ENCODE measurements at places on chromosomes 2 and 18.
A peak's percentile ranks its signal among the peaks of the same experiment; 100 is the strongest.

DNA sequence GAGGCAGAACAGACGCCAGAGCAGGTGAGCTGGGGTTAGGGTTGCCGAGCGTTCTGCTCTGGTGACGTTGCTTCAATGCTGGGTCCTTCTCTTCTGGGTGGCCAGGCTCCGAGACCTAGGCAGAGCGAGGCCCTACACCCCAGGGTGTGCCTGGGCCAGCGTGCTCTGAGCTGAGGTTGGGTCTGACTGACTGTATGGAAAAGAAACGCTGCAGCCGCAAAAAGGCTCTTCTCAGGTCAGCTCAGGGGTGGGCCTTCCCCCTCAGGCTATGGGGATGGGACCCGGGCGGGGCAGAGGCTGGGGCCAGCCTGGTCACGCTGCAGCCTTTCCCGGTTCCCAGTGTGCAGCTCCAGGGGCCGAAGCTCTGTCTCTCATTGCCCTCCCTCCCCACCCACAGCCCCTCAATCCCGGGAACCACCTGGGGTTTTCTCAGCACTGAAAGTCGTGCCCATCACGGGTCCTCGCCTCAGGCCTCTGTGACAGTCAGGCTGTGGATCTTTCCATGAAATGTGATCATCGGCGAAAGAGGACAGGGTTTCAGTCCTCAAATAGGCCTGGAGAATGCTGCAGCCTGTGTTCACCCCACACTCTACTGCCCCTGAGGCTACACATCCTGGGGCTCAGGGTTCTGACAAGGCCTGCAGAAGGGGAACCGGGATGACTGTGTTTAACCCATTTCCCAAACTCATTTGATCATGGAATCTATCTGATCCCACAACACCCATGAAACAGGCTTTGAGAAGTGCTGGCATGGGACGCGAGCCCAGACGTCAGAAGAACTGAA, 19.4 kb downstream of the CYP26B1 start:
- DNase-seq = no peak

DNA sequence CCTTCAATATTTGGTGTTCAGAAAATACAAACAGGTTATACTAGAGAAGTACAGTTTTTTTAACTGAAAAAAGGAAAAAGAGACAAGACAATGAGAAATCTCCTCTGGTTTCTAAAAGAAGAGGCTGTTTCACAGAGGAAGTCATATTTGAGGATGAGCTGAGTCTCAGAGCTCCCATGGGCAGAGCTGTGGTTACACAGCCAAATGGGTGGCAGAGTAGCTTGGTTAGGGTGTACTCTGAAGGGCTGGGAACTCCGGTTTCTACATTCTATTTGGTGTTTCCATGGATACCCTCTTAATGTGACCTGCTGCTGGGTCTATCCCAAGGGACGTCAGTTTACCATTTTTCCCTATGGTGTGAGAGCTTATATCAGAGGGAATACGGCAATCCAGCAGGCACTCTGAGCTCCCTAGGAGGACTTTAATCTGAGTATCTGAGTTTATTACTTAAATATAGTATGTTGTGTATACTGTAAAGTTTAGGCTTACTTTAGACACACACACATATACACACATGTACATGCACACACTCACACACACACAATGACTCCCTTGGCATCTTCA, 74.2 kb downstream of the CYRIA start:
- no peak for DNase-seq

GRCh38 chr2:190940454-190940853, 59.8 kb downstream of the GLS start:
- no peak for DNase-seq

DNA sequence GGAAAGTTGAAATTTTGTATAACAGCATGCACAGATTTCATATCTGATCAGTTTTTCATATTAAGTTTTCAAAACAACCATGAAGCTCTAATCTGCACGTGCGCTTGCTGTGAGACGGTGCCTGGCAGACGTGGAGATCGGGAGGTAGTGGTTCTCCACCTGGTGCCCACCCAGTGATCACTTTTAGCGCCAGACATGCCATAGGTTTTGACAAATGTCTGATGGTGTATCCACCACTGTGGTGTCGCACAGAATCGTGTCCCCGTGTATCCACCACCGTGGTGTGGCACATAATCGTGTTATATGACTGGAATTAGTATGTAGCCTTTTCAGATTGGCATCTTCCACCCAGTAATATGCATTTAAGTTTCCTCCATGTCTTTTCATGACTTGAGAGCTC, 40.9 kb upstream of the KCNG2 start:
- DNase-seq = no peak

DNA sequence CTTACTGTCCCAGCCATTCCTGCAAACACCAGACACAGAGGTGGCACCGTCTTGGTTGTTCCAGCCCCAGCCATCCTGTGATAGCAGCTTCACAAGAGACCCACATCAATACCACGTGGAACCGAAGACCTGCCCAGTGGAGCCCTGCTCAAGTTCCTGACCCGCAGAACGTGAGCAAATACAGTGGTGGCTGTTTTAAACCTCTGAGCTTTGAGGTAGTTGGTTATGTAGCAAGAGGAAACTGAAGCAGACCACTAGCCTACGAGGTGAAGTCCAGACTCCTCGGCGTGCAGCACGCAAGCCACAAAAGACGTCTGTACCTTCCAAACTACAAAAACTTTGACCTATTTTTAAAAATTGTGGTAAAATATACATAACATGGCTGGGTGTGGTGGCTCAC, 96.1 kb upstream of the ODC1 start:
- no peak for DNase-seq

GRCh38 chr2:32212295-32212694, 46.6 kb downstream of the SLC30A6 start:
- no peak for DNase-seq

DNA sequence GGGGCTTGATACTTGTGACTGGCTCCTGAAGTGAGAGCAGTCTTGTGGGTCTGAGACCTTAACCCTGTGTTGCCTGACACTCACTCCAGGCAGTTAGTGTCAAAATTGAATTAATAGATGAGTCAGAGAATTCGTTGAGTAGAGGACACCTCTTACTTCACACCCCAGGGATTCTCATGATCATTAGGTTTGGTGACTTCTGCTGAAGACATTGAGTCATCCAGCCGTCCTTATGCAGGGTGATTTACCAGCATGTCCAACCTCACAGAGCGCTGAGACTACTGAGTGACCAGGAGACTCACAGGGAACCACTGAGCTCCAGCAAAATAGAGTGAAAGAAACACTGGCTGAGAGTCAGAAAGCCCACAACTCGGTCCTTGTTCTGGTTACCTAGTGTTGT, 36.0 kb upstream of the EVA1A start:
- DNase-seq = peak; percentile 85

DNA sequence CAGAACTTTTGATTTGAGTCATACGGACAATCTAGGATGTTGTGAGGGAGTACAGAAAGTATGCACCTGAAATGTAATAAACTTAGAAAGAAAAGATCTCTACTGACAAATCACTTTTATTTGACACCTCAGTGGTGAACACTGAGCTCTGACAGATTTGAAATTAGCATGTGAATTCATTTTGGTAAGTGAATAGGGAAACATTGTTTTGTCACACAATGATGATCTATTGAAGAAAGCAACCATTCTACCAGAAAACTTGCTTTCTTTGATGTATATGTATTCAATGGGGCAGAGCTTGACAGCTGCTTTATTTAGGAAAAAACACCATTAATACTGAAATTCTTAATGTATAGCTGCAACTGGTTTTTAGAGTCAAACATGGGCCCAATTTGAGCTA, 500.5 kb downstream of the CCDC85A start:
- no peak for DNase-seq

GRCh38 chr18:8261651-8262091, 347.6 kb upstream of the RAB12 start:
- no peak for DNase-seq

DNA sequence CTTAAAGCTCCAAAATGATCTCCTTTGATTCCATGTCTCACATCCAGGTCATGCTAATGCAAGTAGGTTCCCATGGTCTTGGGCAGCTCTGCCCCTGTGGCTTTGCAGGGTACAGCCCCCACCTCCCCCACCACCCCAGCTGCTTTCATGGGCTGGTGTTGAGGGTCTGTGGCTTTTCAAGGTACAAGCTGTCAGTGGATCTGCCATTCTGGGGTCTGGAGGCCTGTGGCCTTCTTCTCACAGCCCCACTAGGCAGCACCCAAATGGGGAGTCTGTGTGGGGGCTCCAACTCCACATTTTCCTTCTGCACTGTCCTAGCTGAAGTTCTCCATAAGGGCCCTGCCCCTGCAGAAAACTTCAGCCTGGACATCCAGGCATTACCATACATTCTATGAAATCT, 19.0 kb downstream of the SLC9A4 start:
- DNase-seq = no peak

DNA sequence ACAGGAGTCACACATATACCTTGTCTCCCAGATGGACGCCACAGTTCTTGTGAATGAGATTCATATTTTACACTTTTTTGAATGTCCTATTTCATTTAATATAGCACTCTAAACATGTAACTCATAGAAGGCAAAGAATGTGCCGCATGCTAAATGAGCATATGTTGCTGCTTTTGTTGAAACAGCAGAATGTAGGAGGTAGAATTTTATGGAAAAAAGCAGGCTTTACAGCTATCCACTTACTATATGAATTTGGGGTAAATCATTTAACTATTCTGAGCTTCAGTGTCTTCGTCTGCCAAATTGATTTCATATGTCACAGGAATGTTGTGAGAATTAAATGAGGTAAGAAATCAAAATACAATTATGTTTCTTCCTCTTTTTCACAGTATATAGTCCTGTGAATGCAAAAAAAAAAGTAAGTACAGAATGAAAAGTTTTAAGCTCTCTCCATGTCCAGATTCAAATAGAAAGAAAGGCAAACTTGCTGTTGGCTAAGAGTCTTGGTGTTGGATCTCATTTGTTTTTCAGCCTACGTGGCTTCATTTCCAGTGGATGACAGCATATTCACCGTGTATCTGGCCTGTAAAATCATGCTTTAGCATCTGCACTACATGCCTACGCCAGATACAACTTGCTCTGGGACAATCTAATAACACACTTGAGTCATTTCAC, 154.7 kb upstream of the CNTNAP5 start:
- no peak for DNase-seq

DNA sequence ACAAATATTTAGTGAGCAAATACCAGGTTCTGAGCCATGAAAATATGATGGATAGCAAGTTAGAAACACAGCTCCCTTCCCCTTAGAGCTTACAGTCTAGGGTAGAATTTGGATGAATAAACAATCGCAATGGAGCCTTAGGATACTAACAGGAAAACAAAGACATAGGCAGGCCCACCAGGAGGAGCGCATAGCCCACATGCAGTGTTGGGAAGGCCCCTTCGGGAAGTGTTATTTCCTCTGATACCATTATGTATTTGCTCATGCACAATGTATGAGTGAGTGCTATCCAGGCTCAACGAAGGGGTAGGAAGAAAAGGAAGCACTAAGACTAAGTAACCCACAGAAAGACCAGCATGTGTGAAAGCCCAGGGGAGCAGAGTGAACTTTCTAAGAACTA, 54.0 kb downstream of the RAB27B start:
- DNase-seq = no peak

DNA sequence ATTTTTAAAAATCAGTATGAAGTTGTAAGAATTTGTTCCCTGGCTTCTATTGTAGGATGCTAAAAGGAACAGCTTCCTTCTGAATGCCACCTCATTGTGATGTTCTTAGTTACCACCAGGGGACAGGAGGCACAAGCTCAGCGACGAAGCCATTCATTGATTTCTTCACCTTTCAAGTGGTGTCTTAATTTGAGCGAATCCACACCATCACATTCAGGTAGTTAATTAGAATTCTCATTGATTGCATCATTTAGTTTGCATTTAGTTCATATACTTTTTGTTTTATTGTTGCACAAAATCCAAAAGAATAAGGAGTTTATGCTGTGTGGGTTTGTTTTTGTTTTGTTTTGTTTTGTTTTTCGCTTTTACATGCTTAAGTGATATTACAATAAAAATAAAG, 23.1 kb downstream of the CYP27C1 start:
- DNase-seq = no peak

DNA sequence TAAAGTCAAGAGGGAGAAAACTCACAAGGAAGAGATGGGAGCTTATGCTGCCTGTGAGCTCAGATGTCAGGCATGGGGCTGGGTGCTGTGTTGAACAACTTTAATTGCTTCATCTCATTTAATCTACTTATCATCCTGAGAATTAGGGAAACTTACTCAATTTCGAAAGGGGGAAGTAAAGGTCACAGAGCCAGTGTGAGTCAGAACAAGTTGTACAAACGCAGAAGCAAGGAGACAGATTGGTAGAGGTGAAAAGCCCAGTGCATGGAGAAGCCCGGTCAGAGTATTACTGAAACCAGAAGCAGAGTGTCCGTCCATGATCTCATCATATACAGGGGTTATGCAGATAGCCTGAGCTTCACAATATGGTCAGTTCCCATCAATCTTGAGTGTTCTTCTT, 281.1 kb upstream of the POU3F3 start:
- DNase-seq = no peak

DNA sequence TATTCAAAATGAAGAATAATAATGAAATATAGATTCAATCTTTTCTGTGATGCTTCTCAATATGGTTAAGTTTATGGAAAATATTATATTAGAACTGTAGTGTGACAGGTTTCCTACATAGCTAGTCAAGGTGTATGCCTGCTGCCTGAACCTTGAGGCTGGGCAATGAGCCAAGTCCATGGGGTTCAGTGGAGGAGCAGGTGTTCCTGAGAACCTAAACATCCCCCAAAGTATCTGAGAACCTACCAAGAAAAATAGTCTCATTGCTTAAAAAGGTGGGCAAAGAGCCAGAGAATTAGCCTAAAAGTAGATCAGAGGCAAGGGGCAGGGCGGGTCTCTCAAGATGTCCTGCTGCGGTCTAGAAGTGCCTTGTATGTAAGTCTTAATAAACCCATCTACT, 185.9 kb upstream of the SPHKAP start:
- DNase-seq = no peak

- no peak for DNase-seq
Observed at GRCh38 chr2:231185050-231185725, 13.2 kb upstream of the ARMC9 start.

DNA sequence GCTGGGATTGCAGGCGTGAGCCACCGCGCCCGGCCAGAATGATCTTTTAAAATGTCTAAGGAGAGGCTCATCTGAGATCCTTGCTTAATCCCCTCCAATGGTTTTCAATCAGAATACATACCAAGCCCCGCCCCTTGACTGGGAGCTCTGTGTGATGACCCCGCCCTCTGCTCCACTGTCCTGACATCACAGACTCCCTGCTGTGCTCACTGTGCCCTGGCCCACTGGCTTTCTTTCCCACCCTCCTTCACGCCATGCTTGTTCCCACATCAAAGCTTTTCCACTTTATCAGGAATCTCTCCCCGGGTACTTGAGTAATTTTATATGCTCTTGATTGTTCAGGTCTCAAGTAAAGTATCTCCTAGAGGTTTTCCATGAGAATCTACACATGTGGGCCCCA, 762.3 kb upstream of the ID2 start:
- DNase-seq = no peak

- no peak for DNase-seq
Observed at GRCh38 chr2:229815342-229815741, 101.0 kb upstream of the DNER start.

Data from fibroblast of skin of back (primary cell).